ENCODE measurements at places on chromosomes 7 and 10.
A peak's percentile ranks its signal among the peaks of the same experiment; 100 is the strongest.

DNA sequence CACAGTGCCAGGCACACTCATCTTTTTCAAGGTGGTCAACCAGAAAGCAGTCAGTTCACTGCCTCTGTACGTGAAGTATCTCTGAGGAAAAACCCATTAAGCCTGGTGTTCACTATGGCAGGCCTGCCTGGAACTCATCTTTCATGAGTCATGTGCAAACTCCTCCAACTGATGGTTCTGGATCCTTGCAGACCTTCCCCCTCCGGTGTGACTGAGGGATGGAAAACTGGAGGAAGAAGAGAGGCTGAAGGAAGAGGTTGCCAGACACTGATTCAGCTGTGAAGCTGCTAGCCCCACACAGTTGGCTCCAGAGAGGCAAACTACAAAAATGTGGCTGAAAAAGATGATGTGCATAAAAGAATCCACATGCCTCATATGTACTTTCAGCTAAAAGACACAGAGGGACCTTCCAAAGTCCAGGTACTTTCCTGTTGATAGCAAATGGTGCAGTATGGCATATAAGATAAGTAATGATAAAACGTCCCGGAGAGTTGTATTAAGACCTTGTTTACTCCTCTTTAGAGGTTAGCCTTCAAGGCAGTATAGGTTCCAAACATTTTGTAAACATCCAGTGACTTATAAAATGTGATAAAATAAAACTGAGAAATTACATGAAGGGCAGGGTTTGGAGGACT is 2.7 kb downstream of the CYP3A5 start:
- no peak for DNase-seq

GRCh38 chr10:44004913-44005787 is 356.5 kb upstream of the ZNF32 start:
- DNase-seq, result peak; percentile 91

GRCh38 chr7:75650062-75650461 is 88.7 kb downstream of the HIP1 start:
- DNase-seq, result no peak

DNA sequence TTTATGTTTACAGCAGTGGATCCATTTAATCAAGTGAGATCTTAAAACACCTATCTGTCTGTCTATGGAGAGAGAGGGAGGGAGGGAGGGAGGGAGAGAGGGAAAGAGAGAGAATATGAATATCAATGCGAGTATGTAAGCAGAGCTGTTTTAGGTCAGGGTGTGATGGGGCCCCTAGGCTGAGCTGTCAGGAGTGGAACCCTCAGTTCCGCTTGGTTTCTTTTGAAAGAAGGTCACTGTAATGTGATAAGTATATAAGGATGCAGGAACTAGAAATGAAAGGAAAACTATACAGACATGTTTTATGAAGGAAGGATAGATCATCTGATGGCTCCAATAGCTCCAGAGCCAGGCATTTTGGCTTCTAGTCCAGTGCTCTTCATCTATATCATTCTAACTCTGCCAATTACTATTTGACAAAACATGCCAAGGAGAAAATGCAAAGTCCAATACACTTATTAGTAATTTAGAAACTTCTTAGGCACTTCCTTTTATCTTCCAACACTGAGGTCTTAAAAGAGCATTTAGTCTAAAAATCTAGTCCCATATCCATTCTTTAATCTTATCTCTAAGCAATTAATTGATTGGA is 70.3 kb downstream of the NRCAM start:
- no peak for DNase-seq

DNA sequence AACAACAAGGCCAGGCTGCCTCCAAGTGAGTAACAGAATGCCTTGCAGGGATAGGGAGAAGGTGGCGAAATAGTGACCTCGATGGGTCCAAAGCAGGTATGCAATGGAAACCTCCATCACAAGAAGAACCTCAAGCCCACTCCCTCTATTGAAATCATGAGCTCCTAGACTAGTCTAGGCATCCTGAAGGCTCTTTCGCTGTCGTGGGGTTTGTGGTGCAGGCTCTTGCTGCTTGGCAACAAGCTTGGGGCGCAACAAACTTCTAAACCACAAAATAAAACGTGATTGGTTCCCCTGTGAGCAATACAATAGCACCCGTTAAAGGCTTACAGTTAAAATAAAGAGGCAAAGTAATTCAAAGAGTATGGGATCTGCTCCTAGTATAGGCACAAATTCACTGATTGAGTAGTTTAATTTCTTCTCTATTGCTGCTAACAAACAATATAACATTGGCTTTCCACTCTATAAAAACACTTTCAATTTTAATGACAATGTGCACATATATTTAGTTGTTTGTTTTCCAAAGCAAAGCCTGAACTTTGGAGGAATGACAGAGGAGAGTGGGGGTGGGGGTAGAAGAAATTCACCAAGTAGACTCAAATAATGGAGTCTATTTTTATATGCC is 64.1 kb downstream of the C10orf67 start:
- DNase-seq, result no peak

GRCh38 chr7:39321909-39322498 is 244.2 kb upstream of the YAE1 start:
- no peak for DNase-seq

DNA sequence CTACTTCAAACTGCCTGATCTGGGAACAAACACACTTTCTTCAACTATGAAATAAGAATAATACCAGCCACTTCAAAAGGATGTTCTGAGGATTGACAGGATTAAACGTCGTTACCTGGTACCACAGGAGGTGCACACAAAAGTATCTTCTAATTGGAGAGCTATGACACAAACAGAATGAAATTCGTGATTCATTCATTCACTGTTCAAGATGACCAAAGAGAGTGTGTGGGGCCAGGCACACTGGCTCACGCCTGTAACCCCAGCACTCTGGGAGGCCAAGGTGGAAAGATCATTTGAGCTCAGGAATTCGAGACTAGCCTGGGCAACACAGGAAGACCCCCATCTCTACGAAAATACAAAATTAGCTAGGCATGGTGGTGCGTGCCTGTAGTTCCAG is 50.9 kb downstream of the SFMBT2 start:
- no peak for DNase-seq

DNA sequence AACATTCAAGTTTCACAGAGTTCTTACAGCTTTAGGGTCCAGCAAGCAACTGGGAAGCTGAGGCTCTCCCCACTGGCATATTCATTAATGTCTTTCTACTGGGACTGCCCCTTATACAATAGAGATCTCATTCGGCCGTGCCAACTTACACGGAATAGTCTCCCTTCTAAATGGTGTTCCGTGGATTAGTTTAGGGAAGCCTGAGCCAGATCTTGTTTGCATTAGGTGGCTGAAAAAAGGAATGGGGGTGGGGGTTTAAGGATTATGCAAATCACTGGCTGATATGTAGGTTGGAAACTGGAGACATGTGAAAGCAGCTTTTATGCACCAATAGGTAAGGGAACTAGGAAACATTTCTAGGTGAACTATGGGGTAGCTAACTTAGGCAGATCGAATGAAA is 218.3 kb downstream of the TRIL start:
- no peak for DNase-seq

- no peak for DNase-seq
Observed at GRCh38 chr10:9188022-9188810, 1133.7 kb downstream of the GATA3 start.

GRCh38 chr7:2566348-2566889 is 7.6 kb downstream of the IQCE start:
- DNase-seq, result no peak

DNA sequence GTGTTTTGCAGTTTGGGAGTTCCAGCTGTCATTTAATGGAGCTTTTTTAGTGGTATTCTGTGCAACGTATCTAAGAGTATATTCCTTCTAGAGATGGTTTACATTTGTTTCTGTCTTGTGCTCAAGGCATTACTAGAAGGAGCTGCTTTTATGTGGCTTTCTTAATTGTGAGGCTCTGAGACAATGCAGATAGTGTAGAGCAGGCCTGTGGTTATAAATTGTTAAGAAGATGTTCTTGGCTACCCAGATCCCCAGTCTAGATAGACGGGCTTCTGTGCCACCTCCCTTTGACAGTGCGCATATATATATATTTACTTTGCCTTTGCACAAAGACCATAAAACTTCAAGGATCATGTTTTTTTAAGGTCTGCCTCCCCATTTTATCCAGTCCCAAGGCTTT is 160.8 kb upstream of the PODXL start:
- DNase-seq, result no peak

DNA sequence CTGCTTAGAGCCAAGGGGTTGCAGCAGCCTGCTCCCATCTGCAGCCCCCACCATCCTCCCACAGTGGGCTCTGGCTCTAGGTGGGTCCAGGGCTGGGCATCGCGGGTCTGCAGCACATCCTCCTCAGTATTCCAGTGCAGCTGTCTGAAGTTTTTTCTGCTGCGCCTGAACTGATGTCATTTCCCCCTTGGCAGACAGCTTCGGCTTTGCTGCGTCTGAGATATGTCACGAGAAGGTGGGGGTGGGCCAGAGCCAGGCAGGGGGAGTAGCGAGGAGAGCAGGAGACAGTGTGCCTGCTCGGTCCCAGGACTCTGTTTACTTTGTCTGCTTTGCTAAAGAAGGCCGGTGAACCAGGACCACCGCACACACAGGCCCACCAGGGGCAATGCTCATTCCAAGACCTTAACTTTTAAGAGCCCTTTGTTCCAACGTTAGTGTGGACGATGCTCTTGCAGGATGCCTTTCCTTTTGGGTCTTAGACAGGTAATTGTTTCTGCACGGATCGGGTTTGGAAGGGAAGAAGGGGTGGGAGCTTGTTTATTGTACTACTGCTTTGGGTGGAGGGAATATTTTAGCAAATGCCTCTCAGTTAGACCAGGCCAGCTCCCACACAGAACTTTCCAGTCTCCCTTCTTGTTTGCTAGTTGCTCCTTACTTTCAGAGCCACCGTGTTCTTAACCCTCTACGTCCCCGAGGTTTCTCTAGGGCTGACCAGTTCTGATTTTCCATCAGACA is 32.4 kb downstream of the WBP1L start:
- peak; percentile 91 for DNase-seq

DNA sequence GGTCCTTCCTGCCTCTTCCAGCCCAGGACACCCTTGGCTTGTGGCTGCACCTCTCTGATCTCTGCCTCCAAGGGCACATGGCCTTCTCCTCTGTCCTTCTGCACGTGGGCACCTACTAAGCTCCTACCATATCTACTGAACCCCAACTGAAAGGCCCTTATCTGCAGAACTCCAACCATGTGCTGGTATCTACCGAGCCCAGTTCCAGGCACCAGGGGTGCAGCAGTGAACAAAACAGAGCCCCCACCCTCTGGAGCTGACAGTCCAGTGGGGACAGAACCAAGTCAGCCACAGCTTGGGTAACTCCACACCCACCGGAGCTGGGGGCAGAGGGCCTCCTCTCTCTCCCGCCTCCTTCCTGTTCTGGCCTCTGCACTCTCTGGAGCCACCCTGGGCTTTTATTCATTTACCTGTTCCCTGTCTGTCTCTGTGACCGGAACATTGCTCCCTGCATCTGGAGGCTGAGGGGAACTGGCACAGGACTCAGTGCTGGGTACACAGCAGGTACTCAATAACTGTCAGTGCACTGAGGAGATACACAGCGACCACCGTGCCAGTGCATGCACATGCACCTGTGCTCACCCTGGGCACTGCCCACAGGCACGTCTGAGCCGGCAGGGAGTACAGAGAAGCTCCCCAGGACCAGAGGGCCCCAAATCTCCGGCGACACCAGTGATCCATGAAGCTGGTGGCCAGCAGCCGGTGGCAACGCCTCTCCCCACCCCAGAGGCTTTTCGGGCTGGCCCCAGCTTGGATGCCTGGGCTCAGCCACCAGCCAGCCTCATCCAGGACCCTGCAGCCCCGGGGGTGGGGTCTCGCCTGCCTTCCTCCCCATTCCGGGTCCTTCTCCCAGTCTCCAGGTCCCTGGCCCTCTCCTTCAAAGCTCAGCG is 2.0 kb downstream of the MICALL2 start:
- no peak for DNase-seq

- no peak for DNase-seq
Observed at GRCh38 chr10:21423338-21423737, 102.1 kb downstream of the SKIDA1 start.

DNA sequence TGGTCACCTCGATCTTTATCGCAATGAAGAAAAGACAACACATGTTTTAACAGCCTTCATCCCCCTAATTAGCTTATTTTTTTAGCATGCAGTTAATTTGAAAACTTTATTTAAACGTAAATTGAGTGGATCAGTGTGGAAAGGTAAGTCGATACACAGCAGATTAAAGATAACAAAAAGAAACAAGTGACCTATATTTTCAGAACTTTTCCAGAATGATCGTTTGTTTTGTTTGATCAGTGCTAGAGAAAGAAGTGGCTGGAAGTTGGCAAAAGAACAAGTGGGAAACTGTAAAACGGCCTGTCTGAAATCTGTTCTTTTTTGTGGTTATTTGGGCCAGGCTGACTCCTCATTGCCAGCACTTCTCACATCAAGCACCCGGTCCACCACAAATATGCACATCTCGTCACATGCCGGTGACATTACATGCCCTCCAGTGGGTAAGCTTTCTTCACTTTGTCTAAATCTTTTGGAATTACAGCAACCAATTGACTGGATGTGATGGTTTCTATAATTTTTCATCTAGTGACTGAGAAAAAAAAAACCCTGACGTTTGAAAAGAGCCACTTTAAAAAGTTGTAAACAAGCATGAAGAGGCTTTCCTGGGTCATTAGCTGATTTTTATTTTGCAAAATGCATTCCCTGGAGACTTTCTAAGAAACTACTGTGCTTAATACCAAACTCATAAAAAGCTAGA is 33.2 kb downstream of the C7orf33 start:
- no peak for DNase-seq

- DNase-seq, result no peak
Observed at GRCh38 chr10:66917104-66917503, 8.7 kb upstream of the LRRTM3 start.

- DNase-seq, result no peak
Observed at GRCh38 chr7:137606061-137606674, 240.6 kb downstream of the DGKI start.

DNA sequence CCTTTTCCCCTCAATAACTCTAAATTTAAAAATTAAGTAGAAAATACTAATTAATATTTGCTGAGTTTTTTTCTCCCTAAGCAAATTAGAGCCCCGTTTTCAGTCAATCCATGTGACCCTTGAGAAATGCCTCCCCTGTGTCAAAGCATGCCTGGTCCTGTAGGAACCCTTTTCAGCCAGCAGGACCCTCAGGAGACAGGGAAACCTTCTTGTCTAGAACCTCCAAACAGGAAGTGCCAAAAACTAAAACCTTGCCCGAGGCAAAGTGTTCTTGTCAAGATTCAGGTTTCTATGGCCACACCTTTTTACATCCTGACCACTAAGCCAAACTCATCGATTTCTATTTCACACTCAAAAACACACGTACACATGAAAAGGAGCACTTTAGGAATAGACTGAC is 60.1 kb upstream of the NFE2L3 start:
- DNase-seq, result no peak

- no peak for DNase-seq
Observed at GRCh38 chr7:51356849-51357516, 40.4 kb upstream of the COBL start.

DNA sequence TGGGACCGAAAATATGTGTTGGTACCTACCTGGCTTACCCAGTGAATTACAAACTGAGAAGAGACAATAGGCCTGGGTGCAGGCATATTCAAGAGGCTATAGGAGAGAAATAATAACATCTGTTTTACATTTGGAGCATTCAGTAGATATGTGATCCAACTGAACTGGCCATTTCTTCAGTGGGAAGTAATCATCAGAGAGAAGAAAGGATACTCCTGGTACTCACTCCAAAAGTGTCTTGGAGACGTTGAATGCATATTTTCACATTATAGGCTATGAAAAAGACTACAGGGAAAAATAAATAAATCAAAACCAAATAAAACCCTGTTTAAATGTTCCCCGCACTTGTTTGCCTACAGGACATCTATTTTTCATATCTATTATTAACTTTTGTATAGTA is 1680.3 kb downstream of the REEP3 start:
- DNase-seq, result no peak
